AG04449 (cell line): ENCODE measurements at places on chromosomes 6 and 20.

DNA sequence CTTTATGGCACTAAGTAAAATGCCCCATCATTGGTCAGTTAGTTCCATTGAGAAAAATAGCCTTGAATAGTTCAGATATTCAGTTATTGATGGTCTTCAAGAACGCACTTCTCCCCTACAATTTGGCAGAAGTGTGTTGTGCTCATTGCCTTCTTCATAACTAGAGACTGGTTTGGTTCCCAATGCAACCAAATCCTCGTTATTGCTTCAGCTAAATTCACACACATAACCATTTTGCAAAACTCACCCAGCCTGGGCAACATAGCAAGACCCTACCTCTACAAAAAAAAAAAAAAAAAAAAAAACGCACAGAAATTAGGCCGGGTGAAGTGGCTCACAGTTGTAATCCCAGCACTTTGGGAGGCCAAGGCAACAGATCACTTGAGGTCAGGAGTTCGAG lies 32.1 kb downstream of the ZNF217 start:
- DNase-seq, result no peak

DNA sequence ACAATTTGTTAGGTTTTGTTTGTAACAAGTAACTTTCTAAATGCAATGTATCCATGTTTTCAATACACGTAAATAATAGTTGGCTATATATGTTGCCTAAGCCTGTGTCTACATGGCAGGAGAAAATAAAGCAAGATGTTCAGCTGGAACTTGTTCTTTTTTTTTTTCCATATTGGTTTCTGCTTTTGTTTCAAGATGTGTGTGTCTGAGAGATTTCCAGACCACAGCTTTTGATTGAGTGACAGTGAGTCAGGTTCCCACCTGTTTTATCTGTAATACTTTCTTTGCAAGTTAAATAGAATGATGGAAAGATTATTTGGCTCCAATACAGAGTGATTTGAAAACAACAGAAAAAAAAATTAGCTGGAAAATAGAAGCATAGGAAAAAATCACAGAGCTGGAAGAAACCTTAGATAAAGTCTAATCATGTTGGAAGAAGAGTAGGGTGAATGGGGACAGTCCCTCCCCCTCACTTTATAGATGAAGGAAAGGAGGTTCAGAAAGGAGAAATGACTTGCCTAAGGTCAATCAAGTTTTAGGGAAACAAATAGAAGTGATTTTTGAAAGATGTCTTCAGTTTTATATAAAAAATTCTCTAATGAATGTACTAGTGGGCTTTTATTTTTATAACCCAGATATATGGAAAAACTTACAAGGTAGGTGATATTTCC lies 150.9 kb upstream of the STMND1 start:
- no peak for DNase-seq

DNA sequence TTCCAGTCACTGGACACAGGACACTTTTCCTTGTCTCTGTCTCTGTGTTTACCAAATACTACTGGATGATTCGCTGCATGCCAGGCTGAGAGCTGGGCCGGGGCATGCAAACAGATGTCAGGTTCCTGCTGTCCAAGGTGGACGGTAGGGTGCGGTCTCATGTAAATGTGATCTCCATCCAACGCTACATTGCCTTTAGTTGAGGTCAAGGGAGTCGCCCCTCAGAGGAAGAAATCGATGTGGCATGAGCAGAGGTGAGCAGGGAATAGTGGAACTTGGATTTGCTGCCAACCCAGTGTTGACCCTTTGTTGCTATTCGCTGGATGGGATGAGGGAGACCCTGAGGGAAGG lies 9.8 kb upstream of the TOX2 start:
- DNase-seq, result no peak

GRCh38 chr6:12331951-12332749 lies 42.0 kb downstream of the EDN1 start:
- DNase-seq, result peak; percentile 36

DNA sequence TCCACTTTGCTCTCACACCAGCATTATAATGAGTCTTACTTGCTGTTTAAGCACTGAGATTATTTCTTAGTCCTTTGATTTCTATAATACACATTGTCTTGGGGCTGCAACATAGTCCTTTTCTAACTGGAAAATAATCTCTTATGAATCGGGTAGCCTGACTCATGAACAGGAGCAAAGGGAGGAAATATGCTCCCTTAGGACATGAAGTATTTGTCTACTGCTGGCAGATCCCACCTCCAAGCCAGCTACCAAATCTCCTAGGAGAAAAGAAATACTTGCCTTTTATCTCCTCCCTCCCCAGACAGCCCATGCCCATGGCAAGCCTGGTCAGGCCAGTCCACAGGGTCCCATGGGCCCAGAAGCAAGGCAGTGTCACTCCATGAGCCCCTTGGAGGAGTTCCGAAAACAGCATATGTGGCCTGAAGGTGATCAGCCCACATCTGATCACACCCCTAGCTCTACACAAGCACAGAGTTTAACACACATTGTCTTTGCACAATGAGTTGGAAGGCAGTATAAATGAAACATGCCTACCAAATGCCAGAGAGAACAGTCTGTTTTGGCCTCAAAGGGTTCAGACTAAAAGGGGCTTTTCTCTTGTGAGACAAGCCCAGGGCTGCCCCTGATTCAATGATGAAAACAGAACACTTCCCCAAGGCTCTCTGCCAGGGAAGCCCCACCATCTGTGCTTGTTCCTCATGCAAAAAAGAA lies 37.1 kb upstream of the SLC4A11 start:
- DNase-seq, result no peak

- no peak for DNase-seq
Measured at GRCh38 chr20:38973645-38974044, 11.5 kb downstream of the DHX35 start.

GRCh38 chr6:62764841-62765240 lies 446.4 kb upstream of the FKBP1C start:
- no peak for DNase-seq

GRCh38 chr6:82367704-82368103 lies 4.1 kb downstream of the TPBG start:
- no peak for DNase-seq

DNA sequence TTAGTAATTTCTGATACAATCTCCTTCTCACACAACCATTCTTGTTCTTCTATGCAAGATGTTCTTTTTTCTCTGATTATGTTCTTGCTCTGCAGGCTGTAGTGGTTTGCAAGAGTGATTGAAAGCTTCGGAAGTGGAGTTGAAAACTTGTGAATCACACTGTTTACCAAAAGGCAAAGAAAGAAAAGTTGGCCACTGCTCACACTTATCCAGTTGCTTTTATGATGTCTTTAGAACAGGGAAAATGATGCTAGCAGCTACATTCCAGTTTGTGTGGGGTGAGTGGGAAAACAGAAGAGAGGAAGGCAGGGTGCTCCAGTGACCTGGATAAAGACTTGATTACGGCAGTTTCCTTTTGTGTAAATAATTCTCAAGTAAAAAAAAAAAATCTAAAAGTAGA lies 583.3 kb downstream of the TENT5A start:
- DNase-seq, result no peak

DNA sequence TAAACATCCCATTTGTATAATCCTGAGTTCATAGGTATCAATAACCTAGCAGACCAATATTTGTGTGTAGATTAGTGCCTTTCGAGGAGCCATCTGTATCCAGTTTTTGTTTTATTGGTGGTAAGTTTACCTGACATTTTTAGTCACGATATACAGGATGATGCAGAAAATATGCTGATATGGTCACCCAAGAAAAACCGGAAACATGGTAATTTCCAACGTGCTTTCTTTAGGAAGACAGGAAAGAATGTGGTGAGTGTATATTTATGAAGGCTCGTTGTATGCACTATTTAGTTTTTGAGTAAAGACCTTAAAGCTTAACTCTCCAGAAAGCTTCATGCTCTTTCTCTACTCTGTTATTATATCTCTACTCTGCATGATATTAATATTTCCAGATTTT lies 180.2 kb upstream of the PHACTR1 start:
- no peak for DNase-seq

DNA sequence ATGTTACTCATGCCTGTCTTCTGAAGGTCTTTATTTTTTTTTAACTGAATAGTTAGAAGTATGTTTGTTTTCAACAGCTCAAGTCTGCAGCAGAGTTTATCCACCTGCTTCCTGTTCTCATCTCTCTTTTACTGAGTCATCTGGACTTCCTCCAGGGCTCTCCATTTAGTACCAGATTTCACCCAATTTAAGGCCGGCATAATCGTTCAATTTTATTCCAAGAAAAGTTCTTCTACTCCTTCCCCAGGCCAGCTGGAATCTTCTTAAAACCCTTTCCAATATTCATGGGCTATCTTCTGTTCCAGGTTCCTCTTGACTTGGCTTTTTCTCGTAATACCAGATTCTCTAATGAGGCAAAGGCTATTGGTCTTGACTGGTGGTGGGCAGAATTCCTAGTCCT lies 79.0 kb upstream of the LAMA2 start:
- peak; percentile 4 for DNase-seq

- DNase-seq, result no peak
Measured at GRCh38 chr20:47543006-47543431, 41.3 kb downstream of the NCOA3 start.

GRCh38 chr20:61127311-61128039 lies 124.6 kb upstream of the CDH4 start:
- peak; percentile 24 for DNase-seq

GRCh38 chr6:34638834-34639736 lies 57.5 kb downstream of the ILRUN start:
- no peak for DNase-seq

- DNase-seq, result no peak
Measured at GRCh38 chr6:154928325-154928922, 66.7 kb upstream of the TIAM2 start.
